ENCODE measurements at places on chromosomes 1 and 21.
A peak's percentile ranks its signal among the peaks of the same experiment; 100 is the strongest.

DNA sequence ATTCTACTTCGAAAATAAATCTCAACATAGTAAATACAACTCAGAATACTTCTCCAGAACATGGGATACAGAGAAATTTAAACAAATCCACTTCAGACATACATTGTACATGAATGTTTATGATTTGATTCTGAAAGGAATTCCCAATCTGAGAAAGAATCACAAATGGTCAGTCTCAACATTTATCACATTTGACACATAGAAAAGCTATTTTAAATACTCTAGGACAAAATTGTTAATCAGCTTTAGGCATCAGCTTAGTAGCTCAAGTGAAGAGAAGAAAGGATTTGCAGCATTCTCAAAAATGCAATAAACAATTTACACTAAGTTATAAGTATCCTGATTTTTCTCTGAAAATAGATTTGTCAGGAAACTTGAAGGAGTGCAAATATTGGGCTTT lies 184.8 kb downstream of the PTPRC start:
- DNase-seq = no peak

DNA sequence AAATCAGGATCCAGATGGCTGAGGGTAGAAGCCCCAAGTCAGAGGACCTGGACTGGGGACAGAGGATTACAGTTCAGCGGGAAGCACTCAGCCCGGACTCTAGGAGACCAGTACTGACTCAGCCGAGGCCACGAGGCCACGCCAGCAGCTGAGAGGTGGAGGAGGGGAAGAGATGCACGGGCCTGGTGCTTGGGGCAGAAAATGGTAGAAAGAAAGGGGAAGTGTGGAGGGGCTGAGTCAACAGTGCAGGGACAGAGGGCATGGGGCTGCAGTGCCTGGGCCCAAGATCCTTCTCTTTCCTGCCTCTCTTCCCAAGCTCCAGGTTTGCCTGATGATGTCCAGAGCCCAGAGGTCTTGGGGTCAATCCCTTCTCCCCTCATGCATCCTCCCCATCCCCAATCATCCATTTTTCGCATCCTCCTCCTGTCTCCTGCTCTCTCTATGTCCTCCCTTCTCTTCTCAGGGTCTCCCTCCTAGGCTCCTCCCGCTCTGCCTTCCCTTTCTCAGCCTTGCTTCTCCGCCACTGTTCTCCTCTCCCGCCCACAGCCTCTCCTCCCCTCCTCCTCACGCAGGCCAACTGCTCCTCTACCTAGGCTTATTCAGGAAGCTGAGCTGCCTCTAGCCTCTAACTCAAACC lies 7.7 kb downstream of the ARHGEF2 start:
- no peak for DNase-seq

DNA sequence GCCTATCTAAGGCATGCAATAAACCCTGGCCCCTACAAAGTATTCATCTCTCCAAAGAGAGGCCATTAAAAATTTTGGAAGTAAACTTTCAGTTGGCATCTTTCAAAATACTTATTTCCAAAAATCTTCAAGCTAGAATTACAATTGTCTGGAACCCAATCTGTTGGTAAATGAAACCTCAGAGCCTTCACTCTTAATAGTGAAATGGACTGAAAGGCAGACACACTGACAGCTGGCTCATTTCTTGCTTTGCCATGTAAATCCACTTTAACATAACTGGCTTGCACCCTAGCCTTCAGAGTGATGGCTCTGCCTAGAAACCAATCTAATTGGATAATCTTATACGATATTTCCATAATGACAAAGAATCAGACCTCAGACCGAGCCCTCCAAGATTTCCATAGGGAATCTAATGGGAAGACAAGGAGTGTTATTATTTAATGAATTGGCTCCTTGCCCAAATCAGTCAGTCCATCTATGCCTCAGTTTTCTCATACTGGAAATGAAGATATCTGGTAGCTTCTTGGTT lies 9.2 kb upstream of the PALMD start:
- DNase-seq = no peak

- no peak for DNase-seq
Observed at GRCh38 chr1:56225964-56226815, 353.2 kb downstream of the PLPP3 start.

GRCh38 chr1:164743976-164744375 lies 185.0 kb downstream of the PBX1 start:
- no peak for DNase-seq

DNA sequence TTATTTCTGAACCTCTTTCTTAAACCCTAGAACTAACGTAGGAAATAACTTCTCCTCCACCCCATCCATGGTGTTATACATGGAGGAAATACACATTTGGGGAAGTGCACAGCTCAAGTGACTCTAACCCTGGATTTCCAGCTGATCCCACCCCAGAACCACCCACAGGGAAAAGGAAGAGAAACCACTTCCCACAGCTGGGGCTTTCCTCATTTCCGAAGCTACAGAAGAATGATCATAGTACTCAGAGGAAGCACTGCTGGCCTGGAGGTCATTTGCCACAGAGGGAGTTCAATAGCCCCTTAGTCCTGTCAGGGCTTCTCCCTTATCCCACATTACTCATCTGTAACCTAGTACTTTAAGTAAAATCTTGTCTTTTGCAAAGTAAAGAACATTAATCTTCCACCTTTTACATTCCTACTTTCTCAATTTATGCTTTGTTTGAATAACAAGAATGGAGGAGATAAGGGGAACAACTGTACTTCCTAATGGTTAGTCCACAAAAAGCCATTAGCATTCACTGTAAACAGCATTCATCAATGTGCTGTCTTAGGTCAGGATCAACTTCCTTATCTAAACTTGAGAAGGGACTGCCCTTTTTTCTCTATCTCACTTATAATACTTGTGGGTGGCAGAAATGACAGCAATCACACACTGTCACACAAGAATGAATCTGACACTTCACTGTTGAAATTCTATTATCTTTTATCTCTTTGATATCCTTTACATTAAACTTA lies 63.0 kb upstream of the RGS1 start:
- peak; percentile 9 for DNase-seq

DNA sequence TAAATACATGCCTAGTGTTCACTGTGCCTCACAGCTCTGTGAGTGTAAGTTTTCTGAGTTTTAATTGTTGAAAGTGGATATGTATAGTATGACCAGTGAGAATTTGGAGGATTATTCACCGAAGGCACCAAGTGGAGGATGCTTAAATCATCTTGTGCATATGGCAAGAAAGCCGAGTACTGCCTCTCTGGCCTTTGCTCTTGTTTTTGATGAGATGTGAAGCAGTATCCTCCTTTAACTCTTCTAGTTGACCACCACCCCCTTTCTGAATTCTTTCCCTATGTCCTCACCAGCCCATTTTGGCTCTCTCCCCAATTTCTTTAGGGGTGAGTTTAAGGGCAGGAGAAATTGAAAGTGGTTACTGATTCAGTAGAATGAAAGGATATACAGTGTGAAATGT lies 130.4 kb downstream of the SYT2 start:
- no peak for DNase-seq

DNA sequence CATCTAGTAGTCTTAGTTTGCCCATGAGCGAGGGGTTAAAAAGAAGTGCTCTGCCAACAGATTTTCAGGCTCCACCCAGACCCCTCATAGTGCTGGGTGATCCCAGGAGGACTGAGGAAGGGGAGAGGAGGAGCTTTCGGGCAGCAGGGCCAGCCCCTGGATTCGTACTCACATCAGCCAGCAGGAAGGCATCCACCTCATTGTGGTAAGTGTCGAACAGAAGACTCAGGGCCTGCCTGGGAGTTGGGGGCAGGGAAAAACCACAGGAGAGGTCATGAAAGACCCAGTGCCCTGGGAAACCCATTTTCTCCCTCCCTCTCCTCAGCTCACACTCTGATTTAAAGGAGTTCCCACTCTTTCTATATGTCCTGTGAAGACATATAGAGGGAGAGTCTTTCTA lies 34.9 kb downstream of the PIK3C2B start:
- DNase-seq = no peak

- DNase-seq = no peak
Observed at GRCh38 chr21:44436958-44437357, 18.4 kb upstream of the LRRC3 start.

Measured in HEK293T (cell line).